Stimulated activated CD4-positive, alpha-beta T cell treated with anti-CD3 and anti-CD28 coated beads, Interleukin-12 subunit alpha, Interleukin-12 subunit beta, amount 100 ng/mL, for 24 hours (primary cell): ENCODE measurements at places on chromosomes 1 and 21.

DNA sequence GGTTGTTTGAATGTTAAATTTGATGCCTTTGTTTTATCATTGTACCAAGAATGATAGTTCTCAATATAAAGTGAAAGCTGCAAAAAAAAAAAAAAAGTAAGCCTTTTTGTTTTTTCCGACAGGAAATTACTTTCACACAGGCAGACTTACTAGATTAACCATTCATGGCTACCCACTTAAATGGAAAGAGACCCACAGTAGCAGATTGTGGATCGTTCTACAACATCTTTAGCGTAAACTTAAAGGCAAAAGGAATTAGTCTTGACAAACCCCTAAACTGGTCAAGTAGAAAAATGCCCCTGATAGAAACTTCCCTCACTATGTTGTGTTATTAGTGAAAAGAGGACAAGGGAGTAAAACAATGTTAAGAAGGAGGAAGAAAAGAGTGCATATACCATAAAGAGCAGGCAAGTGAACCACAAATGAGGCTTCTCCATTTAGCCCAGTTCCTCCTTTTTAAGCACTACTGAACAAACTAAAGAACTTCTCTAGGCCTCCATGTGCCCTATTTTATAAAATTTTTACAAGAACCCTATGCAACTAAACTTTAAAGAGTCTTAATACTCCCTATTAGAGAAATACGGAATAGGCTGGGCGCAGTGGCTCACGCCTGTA is 1560.3 kb downstream of the MRPL39 start:
- no peak for DNase-seq

- DNase-seq, result no peak
These were observed 15.5 kb downstream of the EEIG2 start for GRCh38 chr1:108575375-108575774.

DNA sequence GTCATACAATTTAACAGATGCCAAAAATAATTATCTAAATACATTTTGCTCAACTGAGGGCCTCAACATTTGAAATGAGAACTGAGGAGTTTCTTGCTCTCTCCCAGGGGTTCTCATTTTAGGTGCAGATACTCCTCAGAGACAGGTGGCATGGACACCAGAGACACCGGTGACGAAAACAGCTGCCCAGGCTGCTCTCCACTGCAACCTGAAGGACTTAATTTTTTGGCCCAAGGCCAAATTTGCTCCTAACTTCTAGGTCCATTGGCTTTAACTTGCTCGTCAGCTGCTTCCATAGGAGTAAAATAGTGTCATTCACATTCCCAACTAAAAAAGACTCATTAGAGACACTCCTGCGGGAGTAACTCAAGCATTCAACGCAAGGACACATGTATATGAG is 87.0 kb downstream of the NRIP1 start:
- no peak for DNase-seq

- DNase-seq, result no peak
These were observed 237.1 kb upstream of the PLD5 start for GRCh38 chr1:242761556-242761955.

- DNase-seq, result no peak
These were observed 8.8 kb downstream of the RAB25 start for GRCh38 chr1:156069490-156070455.

DNA sequence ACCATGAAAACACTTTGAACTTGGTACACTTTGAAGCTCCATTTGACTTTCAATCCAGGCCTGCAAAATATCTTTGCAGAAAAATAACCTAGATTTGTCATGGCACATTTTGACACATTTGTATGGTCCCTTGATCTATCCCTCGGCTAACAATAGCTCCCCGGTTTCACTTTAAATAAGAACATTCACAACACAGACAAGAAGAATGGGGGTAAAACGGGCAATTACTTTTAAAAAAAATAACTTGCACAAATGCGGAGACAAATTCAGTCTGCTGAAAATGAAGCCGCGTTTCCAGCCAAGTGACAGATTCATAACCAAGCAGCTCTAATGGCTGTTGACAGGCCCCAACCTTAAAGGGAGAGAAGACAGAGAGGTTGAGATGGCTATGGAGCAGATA is 218.2 kb downstream of the NPHP4 start:
- no peak for DNase-seq

DNA sequence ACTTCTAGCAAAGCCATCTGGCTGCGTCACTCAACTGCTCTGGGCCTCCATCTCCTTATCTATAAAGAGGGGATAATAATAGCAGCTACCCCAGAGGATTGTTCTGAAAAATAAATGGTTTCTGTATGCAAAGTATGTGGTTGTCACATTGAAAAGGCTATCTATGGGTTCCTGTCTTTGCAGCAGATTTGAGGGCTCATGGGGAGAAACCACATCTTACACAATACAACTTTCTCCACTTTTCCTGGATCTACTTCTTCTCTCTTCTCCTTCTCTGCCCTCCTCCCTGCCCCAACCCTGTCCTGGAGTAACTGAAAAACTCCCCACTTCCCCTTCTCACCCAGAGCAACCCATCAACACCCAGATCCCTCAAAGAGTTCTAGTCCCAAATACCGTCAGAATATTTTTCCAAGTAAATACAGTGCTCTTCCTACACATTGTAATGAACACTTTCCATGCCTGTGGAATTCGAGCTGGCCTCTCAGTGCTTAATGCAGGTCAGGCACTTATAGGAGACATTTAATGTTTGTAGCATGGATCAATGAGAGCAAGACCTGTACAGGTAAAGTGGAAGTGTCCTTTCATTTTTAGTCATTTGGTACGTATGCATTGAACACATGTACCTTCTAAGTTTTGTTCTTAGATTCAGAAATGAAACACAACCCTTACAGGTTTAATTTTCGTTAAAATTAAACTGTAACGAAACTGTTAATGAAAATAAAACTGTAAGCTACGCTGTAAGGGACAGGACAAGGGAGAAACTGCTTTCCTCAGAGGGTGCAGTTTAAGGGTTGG is 131.9 kb downstream of the AK5 start:
- no peak for DNase-seq

- no peak for DNase-seq
These were observed 35.4 kb downstream of the VANGL1 start for GRCh38 chr1:115677182-115677555.

DNA sequence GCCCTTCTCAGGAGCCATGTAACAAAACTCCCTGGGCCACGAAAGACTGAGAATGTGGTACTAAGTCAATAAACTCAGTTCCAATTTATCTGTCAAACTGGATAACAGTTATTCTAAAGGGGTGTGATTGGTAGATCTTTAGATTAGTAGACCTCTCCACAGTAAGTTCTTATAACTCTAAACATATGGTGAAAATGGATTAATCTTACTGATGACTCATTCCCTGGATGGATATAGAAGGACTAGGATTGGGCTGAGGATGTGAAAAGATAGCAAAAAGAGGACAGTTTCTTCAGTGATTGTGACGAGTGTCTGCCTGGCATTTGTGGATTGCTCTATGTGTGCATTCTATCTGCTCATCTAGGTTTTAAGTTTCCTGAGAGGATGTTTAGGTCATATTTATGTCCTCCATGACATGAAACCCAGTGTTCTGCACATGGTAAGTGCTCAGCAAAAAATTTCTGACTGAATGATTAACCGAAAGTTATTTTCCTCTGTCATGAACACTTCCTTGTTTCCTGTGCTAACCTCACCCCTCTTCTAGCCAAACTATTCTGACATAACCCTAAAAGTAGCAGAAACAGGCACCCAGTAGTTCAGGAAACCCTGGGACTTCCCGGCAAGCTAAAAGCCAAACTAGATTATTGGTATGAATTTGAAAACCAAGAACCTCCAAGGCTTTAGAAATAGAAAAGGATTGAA is 397.5 kb upstream of the PLXNA2 start:
- DNase-seq, result no peak

DNA sequence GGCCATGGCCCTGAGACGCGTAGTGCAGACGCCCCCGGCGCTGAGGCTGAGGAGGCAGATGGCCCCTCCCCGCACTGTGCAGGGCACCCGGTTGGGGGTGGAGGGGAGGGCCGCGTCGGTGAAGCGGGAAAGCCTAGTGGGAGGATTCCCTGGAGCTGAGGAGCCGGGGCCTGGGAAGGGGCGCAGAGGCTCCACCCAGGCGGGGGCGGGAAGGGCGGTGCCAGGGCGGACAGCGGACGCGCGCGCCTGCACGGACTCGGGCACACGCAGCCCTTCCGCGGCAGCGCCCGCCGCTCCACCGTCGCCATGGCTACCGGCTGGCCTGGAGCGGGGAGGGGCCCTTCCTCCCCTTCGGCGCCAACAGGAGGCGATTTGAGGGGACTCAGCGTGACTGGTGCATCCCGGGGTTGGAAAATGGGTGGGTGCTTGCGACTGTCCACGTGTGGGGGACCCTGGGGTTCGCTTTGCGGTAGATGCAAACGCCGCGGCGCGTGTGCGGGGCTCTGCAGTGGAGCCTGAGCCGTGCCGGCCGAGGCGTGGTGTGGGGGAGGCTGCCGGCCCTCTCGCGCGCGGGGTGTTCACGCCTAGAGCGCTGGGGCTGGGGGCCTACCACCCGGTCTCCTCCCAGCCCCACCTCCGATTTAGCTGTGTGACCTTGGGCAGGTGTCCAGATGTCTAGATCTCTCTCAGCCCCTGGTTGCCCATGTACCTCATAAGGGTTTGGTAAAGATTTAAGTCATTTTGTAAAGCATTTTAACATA is 35.1 kb downstream of the PTPRF start:
- DNase-seq, result no peak
